ENCODE measurements at places on chromosomes 4 and X.
A peak's percentile ranks its signal among the peaks of the same experiment; 100 is the strongest.

GRCh38 chr4:1556541-1557220 lies 127.4 kb downstream of the FAM53A start:
- no peak for DNase-seq

DNA sequence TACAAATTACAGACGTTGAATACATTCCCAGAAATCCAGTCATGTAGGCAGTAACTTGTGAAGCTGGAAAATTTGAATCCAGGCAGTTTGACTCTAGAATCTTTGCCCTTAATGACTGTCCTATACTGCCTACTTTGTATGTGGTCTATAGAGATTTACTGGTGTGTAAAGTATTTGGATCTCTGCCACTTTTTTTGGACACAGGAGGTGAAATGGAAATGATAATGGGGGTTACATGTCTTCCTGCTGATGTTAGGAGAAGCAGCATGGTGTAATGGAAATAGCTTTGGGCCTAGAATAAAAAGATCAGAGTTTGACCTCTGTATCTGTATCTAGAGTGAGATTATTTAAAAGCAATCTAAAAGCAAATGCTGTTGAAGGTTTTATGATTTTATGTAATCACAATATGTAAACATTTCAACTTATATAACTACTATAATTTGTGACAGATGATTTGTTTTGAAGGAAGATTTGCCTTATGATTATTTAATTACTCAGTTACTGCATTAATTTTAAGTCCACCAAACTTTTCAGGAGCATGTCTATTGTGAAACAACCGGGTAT lies 3.3 kb downstream of the COL4A5 start:
- DNase-seq, result no peak

- DNase-seq, result no peak
Observed at GRCh38 chr4:76188557-76188956, 25.1 kb downstream of the SCARB2 start.

DNA sequence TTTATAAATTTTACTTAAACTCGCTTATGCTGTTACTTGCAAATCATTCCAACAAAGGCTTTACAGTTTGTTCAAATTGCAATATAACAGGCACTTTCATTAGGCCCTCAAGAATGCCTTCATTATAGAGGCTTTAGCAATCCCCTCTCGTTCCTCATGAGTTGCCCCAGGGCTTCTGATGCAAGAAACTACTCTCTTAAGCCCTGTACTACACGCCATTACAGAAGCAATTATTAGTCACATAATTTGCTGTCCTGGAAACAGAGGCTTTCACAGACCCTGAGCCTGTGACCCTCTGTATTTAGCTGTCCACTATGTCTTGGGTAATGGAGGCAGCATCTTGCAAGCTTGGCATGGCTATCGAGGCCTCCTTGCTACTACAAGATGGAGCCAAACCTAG lies 965.9 kb upstream of the DIAPH2 start:
- DNase-seq, result no peak

DNA sequence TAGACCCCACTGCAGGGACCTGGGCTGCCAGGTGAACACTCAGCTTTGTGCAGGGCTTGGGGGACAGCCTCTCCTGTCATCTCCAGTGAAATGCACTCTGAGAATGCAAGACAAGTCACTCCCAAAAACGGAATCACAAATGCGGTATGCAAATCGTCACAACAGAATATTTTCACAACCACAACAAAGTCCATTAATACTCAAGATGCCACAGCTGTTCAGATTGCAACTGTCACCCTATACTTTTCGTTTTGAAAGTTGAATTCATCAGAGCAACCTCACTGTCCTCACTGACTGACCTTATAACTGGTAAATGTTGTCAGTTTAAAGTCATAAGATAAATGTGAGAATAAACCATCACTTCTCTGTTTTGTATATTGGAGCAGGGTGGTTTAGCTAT lies 16.6 kb downstream of the JAKMIP1 start:
- no peak for DNase-seq

GRCh38 chrX:130825525-130825924 lies 77.5 kb downstream of the ENOX2 start:
- DNase-seq, result no peak

GRCh38 chr4:71261001-71261400 lies 77.8 kb upstream of the SLC4A4 start:
- no peak for DNase-seq

DNA sequence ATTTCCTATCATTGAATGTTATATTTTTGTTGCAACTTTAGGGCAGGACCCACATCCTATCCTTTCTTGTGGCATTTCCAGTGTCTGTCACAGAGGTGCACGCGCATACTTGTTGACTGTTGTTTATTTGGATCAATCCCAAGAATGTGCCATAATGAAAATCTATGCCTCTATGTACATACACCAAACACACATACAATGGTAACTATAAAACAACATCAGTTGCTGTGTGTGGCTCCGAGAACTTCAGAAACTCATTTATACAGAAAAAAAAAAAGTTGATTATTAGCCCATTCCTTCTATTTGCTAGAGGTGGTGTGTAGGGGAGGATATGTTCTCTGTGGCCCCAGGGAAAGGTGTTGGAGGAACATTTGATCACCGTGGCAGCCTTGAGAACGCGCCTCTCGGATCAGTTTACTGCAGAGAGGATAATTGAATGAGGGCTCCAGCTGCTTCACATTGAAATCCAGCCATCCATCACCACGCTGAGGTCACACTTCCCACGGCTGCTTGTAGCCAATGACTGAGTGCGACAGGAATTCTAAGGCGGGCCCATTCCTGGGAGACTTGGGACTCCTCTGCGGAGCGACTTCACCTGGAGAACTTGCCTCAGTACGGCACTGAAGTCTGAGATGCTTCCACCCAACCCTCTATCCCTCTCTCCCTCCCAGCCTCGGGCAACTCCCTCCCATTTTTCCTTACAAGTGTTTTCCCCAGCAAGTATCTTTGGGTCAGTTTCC lies 19.5 kb downstream of the SMPX start:
- DNase-seq, result no peak

DNA sequence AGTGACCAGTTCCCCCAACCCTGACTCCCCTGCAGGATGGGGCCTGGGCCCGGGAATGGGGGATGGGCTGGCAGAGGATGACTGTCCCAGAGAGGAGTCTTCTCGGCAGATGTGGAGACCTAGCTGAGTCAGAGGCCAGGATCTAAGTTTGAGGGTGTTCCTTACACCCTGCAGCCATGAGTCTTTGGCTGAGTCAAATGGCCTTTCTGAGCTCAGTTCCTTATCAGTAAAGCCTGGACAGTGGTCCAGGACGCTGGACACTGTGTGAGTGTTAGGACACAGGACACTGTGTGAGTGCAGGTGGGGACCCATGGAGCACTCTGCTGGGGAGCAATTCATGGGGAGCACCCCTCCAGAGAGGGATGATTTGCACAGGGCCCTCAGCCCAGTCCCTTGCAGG lies 5.0 kb downstream of the IL9R start:
- DNase-seq, result no peak

- DNase-seq, result no peak
Observed at GRCh38 chrX:9515489-9515888, 50.6 kb downstream of the TBL1X start.

- DNase-seq, result peak; percentile 21
Observed at GRCh38 chrX:132023896-132024386, 839 bp downstream of the STK26 start.

DNA sequence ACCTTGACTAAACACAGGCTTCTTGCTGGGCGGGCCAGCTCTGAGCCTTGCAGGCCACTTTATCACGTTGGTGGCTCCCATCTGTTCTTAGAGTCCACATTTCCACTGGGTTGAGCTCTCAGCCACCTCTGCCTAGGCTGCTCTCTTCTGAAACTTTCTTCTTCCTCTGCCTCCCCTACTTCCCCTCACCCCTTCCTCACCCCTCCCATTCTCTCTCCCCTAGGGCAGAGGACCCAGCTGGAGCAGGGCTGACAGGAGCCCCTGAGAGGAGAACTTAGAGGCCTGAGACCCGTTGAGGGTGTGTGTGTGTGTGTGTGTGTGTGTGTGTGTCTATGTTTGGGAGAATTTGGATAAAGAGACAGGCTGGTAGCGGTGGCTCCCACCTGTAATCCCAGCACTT lies 19.9 kb upstream of the TMSB4X start:
- no peak for DNase-seq

- DNase-seq, result no peak
Observed at GRCh38 chrX:136255541-136255940, 4.3 kb upstream of the MAP7D3 start.

DNA sequence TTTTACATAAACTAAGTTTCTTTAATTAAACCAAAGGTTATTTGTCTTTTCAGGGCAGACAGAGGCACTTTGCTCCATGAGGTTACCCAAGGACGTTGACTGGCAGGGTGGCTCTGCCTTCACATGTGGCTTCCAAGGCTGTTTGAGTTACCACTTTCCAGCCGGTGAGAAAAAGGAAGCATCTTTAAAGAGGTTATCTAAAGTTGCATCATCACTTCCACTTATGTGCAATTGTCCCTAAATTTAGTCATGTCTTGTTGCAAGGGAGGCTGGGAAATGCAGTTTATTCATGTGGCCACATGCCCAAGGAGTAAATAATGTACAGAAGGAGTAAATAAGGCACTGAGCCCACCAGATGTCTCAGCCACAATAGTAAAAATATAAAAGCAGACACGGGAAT lies 29.0 kb upstream of the RAP1GDS1 start:
- no peak for DNase-seq

GRCh38 chr4:144611850-144612249 lies 34.1 kb upstream of the HHIP start:
- DNase-seq, result no peak

DNA sequence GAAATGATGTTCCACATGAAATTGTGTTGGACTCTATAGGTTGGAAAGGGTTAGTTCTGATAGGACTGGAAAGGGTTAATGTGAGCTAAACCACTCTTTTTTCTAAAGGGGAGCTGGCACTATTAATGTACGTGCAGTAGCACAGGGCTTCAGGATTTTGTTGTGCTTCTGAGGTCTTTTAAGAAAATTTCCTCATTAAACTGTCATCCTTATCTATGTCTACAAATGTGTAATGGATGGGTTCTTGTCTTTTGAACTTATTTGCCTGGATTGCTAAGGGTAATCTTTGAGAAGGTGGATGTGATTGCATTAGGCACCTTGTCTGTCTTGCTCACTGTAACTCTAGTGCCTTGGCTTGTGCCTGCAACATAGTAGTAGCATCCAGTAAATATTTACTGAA lies 106.0 kb upstream of the SLC4A4 start:
- no peak for DNase-seq

DNA sequence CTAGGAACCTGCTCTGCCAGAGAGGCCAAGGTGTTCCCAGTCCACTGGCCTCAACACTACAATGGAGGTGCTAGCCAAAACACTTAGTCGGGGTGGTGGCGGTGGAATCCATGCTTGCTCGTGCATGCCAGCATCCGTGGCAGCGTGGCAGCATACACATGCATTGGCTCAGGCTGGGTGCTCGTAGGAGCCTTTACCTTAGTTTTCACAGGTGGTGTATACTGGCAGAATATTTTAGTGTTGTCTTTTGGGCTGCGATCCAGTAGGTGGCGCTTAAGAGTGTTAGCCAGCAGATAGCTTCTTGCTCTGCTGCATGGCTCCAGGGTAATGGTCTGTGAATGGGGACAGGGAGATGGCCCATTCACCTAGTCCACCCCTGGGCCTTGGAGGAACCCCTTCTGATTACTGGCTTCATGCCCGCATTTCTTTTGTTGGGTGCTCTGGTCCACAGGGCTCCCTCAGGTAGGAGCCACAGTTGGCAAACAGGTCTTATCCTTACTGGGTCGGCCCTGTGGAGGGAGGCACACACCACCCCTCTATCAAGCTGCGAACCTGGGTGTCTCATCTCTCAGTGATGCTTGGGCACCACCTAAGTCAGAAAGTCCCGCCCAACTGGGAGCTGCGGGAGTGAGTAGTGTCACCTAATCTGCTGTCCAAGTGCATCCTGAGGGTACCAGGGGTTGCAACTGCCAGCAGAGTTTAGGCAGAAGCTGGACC lies 40.0 kb downstream of the RIPPLY1 start:
- no peak for DNase-seq

- DNase-seq, result no peak
Observed at GRCh38 chr4:129218897-129219296, 122.9 kb downstream of the C4orf33 start.

- DNase-seq, result no peak
Observed at GRCh38 chr4:88765729-88766128, 68.1 kb upstream of the NAP1L5 start.

DNA sequence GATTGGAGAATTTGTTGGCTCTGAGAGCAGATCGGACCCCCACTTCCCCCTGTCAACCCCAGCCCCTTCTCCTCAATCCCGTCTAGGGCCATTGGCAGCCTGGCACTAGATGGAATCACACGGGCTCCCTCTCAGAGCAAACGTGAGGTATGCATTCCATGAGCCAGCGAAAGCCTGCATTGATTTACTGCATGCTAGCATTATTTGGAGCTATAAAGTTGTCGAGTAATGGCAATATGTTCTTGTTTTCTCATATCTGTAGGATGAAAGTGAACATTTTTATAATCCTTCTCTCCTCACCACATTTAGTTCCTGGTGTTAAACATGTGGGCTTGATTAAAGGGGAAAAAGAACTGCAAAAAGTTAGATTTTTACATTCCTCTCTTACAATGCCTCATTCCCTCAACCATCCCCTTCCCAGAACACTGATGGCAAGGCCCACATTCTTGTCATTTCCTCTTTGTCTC lies 159.2 kb downstream of the SPRY1 start:
- no peak for DNase-seq

DNA sequence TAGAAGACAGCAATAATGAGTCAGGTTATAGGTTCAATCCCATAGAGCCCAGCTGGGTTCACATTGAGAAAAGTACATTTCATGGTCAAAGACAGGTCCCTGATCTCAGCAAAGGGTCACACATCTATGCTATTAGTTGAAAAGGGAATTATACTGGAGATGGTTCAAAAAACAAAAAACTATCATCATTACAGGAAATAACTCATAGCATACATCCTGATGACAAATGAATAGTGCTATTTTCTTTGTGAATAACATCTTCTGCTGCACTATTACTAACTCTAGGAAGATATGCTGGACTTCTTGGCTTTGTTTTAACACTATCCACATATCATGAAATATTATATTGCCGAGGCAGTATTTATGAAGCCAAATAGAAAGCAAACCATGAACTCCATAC lies 202.5 kb upstream of the MAB21L2 start:
- no peak for DNase-seq

DNA sequence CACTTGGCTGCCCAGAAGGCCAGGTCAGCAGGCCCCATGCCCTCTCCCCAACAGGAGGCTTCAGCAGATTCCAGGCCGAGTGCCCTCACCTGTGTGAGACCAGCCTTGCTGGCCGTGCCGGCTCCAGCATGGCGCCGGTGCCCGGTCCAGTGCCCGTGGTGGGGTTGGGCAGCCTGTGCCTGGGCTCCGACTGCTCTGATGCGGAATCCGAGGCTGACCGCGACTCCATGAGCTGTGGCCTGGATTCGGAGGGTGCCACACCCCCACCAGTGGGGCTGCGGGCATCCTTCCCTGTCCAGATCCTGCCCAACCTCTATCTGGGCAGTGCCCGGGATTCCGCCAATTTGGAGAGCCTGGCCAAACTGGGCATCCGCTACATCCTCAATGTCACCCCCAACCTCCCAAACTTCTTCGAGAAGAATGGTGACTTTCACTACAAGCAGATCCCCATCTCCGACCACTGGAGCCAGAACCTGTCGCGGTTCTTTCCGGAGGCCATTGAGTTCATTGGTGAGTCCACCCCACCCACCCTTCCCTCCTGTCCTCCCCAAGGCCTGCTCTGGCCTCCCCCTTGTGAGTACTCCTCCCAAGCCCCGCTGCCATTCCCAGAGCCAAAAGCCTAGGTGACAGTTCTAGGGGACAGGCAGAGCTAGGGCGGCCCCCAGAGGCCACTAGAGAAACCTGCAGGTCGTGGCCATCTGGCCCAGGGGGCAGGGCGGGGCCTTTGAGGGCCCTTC lies 2.3 kb downstream of the DUSP9 start:
- no peak for DNase-seq

- no peak for DNase-seq
Observed at GRCh38 chrX:104668550-104668949, 102.6 kb downstream of the IL1RAPL2 start.

Data from T-helper 17 cell (primary cell).